Hepatocyte (in vitro differentiated cells): ENCODE measurements at places on chromosomes 7 and 10.

DNA sequence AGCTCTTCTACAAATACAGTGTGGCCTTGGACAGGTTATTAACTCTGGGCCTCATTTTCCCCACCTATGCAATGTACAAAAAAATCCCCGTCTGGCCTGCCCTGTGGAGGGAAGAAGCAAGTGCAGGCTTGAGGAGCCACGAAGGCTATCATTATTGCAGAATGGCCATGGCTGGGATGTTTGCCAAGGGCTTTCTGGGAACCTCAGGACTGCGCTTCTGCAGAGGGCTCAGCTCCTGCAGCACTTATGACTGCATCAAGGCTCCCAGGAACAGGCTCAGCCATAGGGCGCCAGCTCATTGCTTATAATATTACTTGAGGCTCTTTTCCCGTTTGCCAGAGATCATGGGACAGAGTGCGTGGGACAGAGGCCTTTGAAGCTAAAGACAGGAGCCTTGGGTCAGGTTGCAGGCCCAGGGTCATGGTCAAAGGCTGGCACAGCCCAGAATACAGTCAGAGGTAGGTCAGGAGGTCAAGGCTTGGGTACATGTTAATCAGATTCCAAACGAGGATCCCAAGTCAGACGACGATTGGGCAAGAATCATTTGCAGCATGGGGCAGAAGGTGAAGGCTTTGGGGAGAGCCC lies 20.6 kb upstream of the C10orf105 start:
- DNase-seq: peak; percentile 50

DNA sequence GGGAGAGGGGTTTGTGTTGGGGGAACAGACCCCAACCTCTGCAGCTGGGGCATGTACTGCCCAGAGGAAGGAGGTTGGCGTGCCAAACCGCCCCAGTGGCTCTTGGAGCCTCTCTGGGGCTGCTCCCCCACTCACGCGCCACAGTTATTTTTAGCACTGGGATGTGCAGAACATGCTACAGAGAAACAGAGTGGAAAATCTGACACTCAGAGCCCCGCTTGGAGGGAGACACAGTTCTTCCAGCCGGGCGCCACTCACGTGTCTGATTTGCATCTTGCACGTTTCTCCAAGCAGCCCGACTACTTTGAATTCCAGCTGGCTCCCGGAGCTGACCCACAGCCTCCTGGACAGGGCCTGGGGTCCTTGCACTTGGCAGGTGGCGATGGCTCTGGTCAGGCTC lies 182.0 kb downstream of the RPS24 start:
- peak; percentile 81 for DNase-seq

GRCh38 chr7:104929921-104930320 lies 84.1 kb upstream of the KMT2E start:
- no peak for DNase-seq

- DNase-seq: no peak
Measured at GRCh38 chr7:117086788-117087187, 133.5 kb downstream of the ST7 start.

GRCh38 chr10:33183655-33184054 lies 150.8 kb downstream of the NRP1 start:
- no peak for DNase-seq

DNA sequence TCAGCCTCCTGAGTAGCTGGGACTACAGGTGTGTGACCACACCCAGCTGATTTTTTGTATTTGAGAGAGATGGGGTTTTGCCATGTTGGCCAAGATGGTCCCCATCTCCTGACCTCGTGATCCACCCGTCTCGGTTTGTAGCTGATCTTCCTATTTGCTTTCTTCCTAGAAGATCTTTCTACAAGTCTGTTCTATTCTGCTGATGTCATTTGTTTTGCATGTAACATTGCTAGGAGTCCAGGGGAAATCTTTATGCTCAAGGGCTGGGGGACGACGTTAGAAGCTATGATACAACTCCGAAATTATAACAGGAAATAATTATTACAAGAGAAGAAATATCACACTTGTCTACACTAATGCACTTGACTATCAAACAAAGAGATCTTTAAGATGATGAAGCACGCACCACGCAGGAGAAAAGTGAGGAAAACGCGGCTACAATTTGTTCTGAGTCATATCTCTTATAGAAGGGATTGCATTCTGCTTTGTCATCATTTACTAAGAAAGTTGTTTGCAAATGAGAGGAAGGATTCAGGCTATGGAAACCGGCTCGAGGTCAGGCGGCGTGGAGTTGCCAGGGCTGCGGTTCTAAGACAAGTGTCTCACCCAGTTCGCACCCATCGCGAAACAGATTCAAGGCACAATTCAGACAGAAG lies 103.0 kb upstream of the CARD11 start:
- peak; percentile 25 for DNase-seq

GRCh38 chr7:136009488-136010079 lies 32.4 kb upstream of the MTPN start:
- DNase-seq: peak; percentile 82

- DNase-seq: no peak
Measured at GRCh38 chr10:50309342-50309741, 58.0 kb upstream of the ASAH2 start.

DNA sequence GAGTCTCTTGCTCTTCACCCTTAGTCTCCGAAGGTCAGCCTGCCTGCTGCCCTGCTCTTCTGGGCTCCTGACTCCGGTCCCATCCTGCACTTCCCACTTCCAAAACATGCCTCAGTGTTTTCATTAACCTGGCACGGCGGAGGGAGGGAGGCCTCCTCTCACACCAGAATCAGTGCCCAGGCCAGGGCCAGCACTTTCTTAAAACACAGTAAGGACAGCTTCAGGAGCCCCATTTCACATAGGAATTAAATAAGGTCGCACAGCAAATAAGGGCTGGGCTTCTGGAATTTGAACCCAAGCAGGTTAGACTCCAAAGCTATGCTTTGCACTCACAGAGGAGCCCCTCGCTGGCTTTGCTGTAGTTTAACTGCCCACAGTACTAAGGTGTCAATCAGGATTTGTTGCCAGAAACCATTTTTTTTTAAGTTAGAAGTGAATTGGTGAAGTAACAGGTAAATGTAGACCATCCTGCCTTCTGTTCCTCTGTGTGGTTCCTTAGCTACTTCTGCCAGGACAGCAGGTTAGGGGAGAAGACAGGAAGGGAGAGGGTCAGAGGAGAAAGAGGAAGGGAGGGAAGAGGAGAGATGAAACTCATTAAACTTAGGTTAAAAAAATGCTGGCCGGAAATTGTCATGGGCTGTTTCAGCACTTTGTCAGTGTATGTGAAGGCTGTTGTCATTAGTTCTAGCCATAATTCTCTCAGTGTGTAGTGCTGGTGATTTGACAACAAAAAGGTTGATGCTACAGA lies 1.1 kb downstream of the RASSF4 start:
- no peak for DNase-seq

GRCh38 chr10:70884741-70885140 lies 3.6 kb downstream of the PCBD1 start:
- DNase-seq: no peak

GRCh38 chr7:43956027-43956426 lies 29.8 kb downstream of the UBE2D4 start:
- DNase-seq: no peak

GRCh38 chr7:99137411-99138180 lies 6.3 kb downstream of the SMURF1 start:
- DNase-seq: peak; percentile 69

DNA sequence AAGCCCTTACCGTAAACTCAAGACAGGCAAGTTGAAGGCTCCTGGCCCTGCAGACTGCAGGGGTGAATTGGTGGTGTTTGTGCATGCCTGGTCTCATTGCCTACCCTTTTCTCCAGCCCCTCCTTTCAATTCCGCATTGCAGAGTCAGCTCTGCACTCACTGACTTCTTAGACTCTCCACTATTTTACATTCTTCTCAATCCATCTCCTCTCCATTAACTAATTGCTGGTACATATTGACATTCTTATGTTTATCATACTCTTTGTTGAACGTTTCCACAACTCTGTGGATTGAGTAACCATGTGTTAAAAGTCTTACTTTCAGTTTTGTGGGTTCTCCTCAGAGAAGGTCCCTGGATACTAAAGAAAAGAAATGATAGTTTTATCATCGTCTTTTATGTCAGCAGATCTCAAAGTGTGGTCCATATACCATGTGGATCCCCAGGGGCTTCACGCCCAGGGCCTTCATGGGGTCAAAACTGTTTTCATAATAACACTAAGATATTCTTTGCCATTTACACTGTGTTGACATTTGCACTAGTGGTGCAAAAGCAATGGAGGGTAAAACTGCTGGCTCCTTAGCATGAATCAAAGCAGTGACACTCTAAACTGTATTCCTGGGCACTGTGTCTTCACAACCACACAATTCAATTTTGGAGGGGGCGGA lies 135.4 kb upstream of the FZD1 start:
- no peak for DNase-seq

GRCh38 chr10:44806950-44807349 lies 104.2 kb upstream of the TMEM72 start:
- no peak for DNase-seq

GRCh38 chr7:55006499-55006898 lies 12.3 kb upstream of the EGFR start:
- no peak for DNase-seq

GRCh38 chr7:5197811-5198210 lies 7.8 kb downstream of the WIPI2 start:
- no peak for DNase-seq

GRCh38 chr10:26773633-26774032 lies 76.1 kb downstream of the PDSS1 start:
- no peak for DNase-seq
